KBM-7 (cell line): ENCODE measurements at places on chromosomes 11 and 22.

- no peak for DNase-seq
Observed at GRCh38 chr11:119683783-119684182, 45.2 kb downstream of the NECTIN1 start.

DNA sequence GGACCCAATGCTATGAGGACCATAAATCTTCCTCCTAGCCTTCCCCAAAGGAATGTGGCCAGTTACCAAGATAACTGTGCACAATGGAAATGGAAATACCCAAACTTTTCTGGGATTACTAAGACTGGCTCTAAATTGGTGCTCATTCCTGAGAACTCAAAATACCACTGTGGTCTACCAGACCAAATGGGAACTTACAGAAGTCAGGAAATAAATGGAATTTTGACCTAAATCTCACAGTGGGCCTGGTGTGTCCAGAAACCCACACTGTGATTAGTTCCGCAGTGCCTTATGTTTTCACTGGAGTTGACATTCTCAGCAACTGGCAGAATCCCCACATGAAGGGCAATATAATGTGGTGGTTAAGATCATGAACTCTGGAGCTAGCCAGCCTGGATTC is 99.4 kb upstream of the ZC3H12C start:
- no peak for DNase-seq

GRCh38 chr22:39396797-39397195 is 2.8 kb upstream of the TAB1 start:
- DNase-seq, result no peak

DNA sequence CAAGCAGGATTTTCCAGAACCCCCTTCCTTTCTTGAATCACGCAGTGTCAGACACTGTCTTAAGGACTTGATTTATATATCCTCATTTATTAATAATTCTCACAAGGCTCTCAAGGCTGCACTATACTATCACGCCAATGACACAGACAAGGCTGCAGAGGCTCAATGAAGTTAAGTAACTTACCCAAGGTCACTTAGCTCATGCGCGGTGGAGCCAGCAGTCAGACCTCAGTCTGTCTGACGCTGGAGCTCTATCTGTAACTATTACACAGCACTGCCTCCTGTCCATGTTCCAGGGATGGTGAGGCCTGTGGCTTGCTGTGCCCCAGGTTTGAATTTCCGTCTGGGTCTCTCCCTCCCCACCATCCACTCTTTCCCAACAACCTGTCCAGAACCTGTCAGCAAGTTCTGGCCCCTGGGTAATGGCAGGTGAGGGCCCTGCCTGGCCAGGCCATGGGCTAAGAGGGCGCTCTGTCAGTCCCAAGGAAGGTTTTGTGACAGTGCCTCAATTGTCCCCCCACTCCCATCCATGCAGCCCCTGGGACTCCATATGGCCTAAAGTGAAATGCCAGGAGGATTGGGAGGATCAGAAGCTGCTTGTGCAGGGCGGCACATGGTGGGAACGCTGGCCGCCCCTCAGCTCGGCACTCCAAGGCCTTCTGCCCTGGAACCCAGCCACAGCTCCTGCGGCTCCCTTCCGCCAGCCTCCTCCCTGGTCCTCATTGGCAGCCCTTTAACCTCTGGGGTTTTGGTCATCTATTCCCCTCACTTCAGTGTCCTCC is 8.6 kb downstream of the KCNC1 start:
- no peak for DNase-seq

DNA sequence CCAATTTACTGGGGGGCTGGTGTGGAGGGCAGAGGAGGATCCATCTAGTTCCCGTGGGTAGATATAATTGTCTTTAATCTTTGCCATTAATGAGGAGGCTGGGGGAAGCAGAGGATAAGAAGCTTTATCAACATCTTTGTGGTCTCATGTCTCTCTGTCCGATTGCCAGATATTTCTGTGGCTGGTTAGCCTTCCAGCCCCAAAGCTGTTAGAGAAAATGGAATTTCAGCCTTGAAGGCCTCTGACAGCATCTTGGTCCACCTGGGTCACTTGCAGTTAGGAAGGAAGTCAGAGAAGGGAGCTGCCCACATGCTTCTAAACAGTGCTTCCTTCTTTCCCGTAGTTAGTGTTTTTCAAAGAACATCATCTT is 56.9 kb downstream of the ABTB2 start:
- DNase-seq, result no peak

DNA sequence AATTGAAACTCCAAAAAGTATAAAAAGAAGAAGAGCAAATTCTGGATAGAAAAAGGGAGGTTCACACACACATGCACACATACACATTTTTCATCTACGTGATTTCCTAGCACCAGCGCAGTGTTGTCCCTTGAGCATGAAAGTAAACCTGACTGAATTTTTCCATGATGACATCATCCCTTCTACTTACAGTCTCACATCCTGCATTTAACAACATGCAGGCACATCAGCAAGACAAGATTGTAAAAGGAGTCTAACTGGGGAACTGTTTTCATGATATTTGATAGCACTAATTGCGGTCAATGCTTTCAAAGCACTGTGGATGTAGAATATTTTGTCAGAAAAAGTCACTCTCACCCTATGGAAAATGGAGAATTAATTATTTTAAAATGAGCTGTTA is 36.6 kb downstream of the GAS2 start:
- DNase-seq, result no peak
